ENCODE measurements at places on chromosomes 3 and 15.

DNA sequence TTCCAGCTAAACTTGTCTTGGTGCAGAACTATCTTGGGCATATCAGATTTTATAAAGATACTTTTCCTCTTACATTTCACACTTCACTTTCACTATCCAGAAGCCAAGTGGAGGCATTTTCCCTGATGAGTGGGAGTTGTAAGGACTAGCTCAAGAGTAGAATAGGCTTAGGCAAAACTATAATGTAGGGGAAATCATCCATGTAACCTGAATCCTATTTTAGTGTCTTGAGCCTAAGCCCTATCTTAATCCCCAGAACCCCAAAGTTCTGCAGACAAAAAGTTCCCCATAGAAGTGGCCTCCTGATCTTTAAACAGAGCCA, 42.2 kb upstream of the CD47 start:
- no peak for DNase-seq

DNA sequence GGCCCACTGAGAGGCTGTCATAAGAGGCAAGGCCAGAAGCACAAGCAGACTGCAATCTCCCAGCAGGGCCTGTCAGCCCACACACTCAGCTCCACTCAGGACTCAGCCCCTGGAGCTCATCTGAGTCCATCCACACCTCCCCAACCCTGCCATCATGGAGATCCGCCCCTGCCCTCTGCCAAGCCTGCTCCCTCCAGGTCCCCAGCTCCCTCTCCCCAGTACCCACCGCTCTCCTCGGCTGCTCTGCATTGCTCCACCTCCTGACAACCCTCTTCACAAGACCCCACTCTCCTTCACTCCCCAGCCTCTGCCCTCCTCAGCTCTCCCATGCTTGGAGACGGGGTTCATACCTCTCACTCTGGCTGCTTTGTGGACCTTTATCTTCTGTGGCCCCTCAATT, 11.1 kb downstream of the POC1A start:
- no peak for DNase-seq

- DNase-seq: no peak
These were observed 26.3 kb downstream of the ARRDC4 start for GRCh38 chr15:97986781-97987180.

GRCh38 chr3:188269040-188269439, 115.1 kb downstream of the LPP start:
- no peak for DNase-seq

DNA sequence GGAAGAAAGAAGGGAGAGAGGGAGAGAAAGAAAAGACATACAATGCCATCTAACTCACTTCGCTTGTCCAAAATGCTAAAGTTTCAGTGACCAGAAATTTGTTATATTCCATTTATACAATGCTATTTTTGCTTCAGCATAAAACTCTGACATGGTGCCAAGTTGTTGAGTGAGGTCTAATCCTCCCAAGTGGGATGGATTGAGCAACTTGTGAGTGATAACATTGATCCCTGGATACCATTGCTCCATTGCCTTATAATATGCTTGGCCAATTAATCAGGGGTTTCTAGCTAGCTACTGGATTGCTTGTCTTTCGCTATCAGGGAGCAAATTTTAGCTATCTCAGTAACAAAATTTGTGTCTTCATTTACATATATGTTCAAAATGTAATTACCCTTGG, 615.6 kb upstream of the DPPA4 start:
- DNase-seq: no peak

GRCh38 chr15:82081914-82082762, 36.3 kb upstream of the MEX3B start:
- no peak for DNase-seq

- no peak for DNase-seq
These were observed 221.8 kb downstream of the CBLB start for GRCh38 chr3:105647047-105647446.

GRCh38 chr15:51888593-51889195, 59.2 kb downstream of the TMOD3 start:
- DNase-seq: no peak

DNA sequence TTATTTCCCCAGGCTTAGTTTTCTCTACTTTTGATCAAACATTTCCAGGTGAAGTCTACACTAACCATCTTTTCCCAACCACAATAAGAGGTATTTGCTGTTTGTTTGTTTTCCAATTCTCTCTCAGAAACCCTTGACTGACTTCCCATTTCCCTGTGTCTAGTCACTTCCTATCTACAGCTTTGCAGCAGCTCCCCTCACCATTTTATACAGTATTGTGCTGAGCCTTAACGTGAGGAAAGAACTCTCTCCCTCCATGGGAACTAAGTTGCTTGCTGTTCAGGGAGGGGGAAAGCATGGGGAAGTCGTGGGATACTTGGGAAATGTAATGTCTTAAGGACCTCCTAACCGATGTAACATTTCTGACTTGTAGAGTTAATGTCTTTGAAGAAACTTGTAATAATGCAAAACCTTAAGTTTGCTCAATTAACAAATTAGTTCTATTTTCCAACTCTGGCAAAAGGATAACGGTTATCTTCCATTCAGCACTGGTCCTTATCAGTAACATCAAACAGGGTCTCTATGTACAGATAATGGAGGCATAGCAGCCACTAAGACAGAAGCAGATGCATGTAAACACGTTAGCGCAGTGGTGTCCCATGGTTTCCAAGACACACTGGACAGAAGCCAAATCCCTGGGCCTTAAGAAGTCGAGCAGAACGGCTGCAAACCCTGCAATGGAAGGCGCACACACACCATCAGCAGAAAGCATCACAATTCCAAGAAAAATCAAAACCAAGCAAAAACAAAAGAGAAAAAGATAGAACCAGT, 39.7 kb downstream of the NPTN start:
- DNase-seq: no peak

DNA sequence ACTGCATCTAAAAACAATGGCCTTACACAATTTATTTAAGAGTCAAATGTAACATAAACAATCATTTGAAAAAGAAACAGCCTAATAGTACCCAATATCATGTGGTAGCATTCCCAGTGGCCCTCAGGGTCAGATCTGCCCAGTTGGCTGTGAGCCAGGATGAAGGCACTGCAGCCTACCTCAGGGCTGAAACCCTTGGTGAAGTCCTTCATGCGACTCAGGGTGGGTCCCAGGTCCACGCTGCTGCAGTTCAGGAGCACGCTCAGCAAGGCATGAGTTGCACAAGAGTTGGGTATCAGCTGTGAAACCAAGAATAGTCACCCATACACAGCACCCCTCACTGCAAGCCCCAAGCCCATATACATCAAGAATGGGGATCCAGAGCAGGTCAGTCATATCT, 37.1 kb downstream of the SEMA3G start:
- no peak for DNase-seq

DNA sequence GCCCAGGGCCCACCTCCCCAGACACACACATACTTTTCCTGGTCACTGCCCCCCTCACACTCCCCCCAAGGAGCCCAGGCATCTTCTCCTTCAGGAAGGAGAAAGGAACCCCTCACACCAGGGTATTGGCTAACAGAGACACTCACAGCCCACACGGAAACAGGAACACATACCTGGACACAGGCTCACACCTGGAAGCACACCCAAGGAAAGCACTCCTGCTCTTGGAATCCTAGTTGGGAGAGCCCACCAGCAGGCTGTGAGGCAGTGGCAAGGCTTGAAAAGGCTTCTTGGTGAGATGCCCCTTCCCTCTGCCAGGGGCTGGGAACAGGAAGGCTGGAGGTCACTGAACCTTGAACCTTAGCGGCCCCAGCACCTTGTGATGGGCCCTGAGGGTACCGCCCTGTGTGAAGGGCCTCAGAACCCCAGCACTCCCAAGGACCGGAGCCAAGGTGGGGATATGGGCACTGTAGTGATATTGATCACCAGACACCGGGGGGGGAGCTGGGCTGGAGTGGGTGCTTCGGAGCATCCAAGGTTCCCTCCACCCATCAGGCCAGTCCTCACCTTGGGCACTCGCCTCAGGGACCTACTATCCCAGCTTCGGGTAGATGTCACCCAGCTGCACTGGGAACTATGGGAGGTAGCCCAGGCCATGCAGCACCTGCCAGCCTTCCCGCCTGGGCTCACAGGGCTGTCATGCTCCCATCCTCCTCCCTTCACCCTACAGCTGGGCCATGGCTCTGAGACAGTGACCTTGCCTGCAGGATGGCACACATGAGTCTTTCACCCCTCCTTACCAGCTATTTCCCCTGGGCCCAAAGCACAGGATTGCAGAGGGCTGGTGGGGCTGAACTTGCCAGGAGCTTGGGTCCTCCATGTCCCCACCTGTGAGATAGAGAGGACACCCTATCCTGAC, 16.4 kb downstream of the MYL3 start:
- DNase-seq: no peak

DNA sequence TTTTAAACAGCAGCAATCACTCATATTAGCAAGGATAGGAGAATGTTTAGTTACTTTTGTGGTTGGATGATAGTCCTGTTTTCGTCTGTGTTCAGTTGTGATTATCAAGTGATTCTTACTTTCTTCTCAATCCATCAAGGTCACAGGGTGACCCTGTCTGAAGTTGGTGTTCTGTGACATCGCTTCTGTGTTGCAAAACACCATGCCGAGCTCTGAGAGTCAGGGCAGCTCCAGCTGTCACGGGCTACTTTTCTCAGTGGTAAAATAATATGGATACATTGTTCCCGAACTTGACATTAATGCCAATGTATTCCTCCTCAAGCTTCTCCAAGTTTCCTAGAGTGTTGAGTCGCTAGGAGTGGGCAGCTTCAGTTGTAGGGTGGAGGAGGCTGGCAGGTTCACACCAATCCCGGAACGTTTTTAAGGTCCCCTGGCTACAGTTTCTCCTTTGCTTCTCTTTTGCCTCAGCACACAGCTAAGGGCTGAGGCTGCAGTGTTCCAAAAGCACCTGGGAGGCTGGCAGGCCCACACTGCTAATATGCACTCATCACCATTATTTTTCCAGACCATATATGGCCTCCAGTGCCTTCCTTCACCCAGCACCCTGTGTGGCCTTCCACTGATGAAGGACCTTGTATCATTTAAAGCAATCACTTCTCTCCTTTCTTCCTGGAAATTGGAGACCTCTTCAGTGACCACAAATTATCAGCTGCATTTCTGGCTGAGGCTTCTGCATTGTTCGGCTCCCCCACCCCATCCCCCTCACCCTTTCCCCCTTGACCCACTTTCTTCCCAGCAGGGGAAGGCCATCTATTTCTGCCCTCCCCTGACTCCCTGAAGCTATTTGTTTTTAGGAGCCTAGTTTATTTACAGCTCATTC, 25.8 kb downstream of the COLQ start:
- DNase-seq: no peak

- no peak for DNase-seq
These were observed 46.6 kb downstream of the DPP8 start for GRCh38 chr15:65470866-65471265.

DNA sequence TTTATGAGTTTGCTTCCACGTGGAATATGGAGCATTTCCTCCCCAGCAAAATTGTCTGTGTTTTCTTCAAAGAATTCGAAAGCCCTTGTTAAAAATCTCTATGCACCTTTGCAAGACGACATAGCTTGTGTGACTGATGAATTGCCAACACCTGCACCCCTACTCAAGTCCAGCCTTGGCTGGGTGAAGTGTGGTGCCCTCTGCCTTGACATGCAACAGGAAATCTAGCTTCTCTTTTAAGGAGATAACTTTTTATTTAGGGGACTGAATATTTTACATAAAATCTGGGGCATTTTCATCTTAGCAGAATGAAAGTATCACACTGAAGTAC, 647 bp downstream of the HMG20A start:
- DNase-seq: no peak

- DNase-seq: no peak
These were observed 48.9 kb upstream of the POLG start for GRCh38 chr15:89383365-89384175.

- no peak for DNase-seq
These were observed 19.6 kb downstream of the EFCC1 start for GRCh38 chr3:129020691-129021090.

GRCh38 chr15:87976552-87976951, 280.0 kb downstream of the NTRK3 start:
- no peak for DNase-seq

DNA sequence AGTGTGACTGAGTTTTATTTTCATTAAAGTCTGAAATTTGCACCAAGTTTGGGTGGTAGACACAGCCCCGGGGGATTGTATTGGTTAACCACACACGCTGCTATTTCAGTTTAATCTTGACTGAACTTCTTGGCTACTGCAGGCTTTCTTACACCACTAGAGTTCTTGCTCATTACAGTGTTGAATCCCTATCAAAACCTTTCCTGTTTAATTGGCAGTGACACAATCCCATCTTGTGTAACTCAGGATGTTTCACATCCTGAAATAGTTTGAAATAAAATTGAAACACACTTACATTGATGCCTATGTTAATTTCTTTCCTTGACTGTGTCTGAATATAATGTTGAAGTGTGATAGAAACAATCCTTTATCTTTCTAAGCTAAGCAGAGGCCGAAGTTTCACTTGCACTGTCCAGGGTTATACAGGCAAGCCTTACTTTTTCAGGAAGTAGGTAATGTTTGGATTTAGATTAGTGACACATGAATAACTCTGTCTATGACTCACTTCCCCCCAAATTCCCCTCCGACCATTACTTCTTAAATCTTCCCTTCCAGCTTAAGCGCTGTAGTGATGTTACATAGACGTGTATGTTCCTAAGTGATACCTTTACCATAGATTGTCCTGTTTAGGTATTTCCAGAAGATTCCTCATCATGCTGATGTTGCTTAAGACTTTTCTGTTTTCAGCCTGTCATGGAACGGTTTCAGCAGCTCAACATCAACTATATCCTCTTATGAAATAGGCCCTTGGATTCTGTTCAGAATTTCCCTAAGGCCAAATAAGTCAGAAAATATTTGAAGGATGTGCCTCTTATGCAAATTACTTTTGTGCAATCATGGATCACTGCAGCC, 16.8 kb downstream of the ATG7 start:
- no peak for DNase-seq

DNA sequence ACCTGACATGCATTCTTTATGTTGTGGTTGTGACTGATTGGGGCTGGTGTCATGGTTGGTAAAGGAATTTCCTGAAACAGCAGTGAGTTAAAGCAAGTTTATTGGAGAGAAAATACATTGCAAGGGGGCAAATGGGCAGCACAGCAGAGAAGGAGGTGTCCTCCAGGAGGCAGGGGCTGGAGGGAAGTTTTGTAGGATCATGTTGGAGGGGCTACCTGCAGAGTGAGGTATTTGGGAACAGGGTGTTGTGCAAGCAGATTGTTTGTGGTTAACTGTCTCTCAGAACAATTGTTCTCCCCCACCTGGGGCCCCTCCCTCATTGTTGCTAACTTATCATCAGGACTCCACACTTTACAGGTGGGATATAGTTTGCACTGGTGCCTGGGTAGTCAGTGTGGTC, 196.0 kb downstream of the NSUN3 start:
- DNase-seq: no peak

GRCh38 chr15:83899670-83900069, 245.7 kb downstream of the ADAMTSL3 start:
- DNase-seq: no peak
